ENCODE measurements at places on chromosomes 2 and 18. TPM values are rescaled to one million over a fixed set of nuclear protein-coding genes. Genes with fewer than 3 reads are reported as not detected.
A peak's percentile ranks its signal among the peaks of the same experiment; 100 is the strongest.

GRCh38 chr18:23765931-23766330 lies 76.7 kb downstream of the LAMA3 start:
- no peaks in the 10 kb centered on the region for H3K4me1 ChIP-seq
- no peak overlapping the region for H3K27ac ChIP-seq
- DNase-seq = no peak

CYS1 gene
- total RNA-seq = 0.15 TPM

TMEM17 gene
- 2.9 TPM for total RNA-seq

GALNT14 gene
- 12.7 TPM for total RNA-seq

- H3K4me1 ChIP-seq = peaks cover 9% of the 10 kb centered on the region
- no peak overlapping the region for H3K27ac ChIP-seq
- no peak for DNase-seq
- peaks cover 31% of the 10 kb centered on the region for H3K36me3 ChIP-seq
- no peak overlapping the region for H3K4me3 ChIP-seq
- H3K27me3 ChIP-seq = no peaks in the 10 kb centered on the region
Observed at GRCh38 chr18:12857215-12857905, 26.7 kb downstream of the PTPN2 start.

SCN7A gene
- not detected for total RNA-seq

DNA sequence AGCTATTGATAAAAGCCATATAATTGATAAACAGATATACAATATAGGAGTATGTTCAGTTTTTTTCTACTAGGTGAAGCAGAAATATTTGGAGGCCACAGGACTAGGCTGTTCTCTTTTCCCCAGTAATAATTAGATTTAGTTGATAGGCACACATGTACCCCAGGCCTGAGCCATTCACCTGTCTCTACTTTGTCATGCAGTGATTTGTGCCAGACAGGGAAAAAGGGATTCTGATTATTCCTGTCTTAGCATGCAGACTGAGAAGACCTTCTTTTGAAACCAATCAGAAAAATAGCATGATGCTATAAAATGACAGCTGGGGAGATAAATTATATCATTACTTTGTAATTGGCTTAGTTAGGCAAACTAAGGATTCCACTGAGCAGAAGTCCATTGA lies 94.3 kb downstream of the DOCK10 start:
- H3K36me3 ChIP-seq = no peaks in the 10 kb centered on the region
- peaks cover 10% of the 10 kb centered on the region for H3K4me1 ChIP-seq
- no peak for DNase-seq
- H3K4me3 ChIP-seq = no peak overlapping the region
- H3K27ac ChIP-seq = no peak overlapping the region

DNA sequence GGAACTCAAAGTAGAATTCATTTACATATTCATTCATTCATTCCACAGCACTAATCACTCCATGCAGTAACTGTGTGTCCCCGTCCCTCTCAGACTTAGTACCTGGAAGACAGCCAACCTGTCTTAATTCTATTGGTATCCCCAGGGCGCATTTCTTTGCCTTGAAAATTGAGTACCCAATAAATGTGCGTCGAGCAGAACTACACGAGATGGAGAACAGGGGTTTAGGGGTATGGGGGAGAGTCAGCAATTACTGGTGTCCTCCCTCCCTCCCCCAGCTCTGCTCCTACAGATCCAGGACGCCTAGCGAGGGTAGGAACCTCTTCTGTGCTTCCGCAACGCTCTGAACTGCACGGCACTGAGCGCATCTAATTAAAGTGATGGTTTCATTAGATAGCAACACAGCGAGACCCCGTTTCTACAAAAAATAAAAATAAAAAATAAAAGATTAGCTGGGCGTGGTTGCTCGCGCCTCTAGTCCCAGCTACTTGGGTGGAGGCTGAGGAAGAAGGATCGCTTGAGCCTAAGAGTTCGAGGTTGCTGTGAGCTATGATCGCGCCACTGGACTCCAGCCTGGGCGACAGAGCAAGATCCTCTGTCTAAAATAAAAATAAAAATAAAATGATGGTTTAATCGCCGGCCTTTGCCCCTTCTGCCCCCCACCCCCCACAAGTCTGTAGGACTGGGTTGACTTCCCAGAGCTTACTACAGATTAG lies 614 bp upstream of the FKBP1B start:
- H3K27me3 ChIP-seq = no peaks in the 10 kb centered on the region
- no peaks in the 10 kb centered on the region for H3K36me3 ChIP-seq
- no peak overlapping the region for H3K27ac ChIP-seq
- DNase-seq = no peak
- peaks cover 11% of the 10 kb centered on the region for H3K4me1 ChIP-seq

- no peaks in the 10 kb centered on the region for H3K27me3 ChIP-seq
- no peak overlapping the region for H3K27ac ChIP-seq
Observed at GRCh38 chr2:207770602-207771404, 1.1 kb upstream of the FZD5 start.

GRCh38 chr2:238441262-238442114 lies 14.8 kb downstream of the ASB1 start:
- peak overlapping the region; percentile 26 for H3K27ac ChIP-seq
- peaks cover 42% of the 10 kb centered on the region for H3K36me3 ChIP-seq
- no peak for DNase-seq
- H3K4me1 ChIP-seq = peaks cover 55% of the 10 kb centered on the region
- no peaks in the 10 kb centered on the region for H3K27me3 ChIP-seq

GRCh38 chr2:232888099-232888836 lies 18.2 kb downstream of the SNORC start:
- no peak for DNase-seq
- peaks cover 17% of the 10 kb centered on the region for H3K36me3 ChIP-seq
- H3K4me1 ChIP-seq = peaks cover 10% of the 10 kb centered on the region
- H3K27ac ChIP-seq = no peak overlapping the region

- H3K36me3 ChIP-seq = peaks cover 15% of the 10 kb centered on the region
- H3K27me3 ChIP-seq = no peaks in the 10 kb centered on the region
- DNase-seq = no peak
- no peak overlapping the region for H3K4me3 ChIP-seq
Observed at GRCh38 chr2:169997140-169997887, 170.1 kb downstream of the UBR3 start.

DNA sequence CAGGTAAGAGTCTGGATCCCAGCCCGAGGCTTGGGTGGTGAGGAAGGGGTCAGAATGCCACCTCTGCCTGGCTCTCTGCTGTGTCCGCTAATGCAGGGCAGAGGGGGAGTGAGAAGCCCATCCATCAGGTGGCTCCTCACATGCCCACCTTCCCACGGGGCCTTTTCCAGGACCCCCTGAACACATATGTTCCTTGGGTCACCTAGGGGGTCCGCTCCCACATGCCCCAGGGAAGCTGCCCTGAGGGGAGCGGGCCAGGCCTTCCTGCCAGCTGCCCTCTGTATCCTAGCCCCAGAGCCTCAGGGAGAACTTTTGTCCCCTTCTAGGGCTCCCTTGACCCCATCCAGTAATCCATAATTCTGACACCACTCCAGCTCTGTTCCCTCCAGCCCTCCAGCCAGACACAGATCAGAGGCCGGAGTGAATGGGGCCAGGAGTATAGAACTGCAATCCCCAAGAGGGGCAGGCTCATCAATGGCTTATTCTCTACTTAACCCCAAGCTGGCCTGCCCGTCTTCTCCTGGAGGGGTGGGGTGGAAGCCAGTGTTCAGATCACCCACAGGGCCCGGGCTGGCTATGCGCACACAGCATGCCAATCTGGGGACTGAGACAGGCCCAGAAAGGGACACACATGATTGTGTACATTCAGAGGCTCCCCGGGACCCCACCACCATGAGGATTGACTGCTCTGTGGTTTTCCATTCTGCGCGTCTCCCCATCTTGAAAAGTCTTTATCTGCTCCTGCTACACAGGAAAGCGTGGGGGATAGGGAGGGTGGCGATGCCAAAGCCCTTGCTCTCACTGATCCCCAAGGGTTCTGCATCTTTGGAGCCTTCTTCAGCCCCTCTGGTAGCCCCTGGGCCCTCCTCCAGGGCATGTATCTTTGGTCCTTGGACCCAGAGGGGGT lies 1.1 kb downstream of the EMILIN1 start:
- no peaks in the 10 kb centered on the region for H3K36me3 ChIP-seq
- no peak for DNase-seq
- peaks cover 5% of the 10 kb centered on the region for H3K4me1 ChIP-seq
- H3K27ac ChIP-seq = no peak overlapping the region
- no peaks in the 10 kb centered on the region for H3K27me3 ChIP-seq

- DNase-seq = peak; percentile 65
- H3K4me1 ChIP-seq = peaks cover 26% of the 10 kb centered on the region
- H3K27ac ChIP-seq = peak overlapping the region; percentile 97
Observed at GRCh38 chr18:62420151-62420512, 95.0 kb downstream of the TNFRSF11A start.

DNA sequence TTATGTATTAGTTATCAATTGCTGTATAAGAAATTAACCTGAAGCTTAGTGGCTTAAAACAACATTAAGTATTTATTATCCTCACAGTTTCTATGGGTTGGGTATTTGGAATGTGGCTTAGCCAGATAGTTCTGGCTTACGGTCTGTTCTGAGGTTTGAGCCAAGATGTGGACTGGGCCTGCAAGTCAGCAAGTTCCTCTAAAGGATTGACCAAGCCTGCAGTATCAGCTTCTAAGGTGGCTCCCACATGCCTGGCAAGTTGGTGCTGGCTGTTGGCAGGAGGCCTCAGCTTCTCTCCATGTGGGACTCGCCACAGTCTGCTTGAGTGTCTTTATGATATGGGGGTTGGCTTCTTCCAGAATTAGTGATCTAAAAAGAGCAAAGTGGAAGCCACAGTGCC lies 45.0 kb upstream of the TCF4 start:
- H3K4me1 ChIP-seq = no peaks in the 10 kb centered on the region
- H3K27ac ChIP-seq = no peak overlapping the region
- no peaks in the 10 kb centered on the region for H3K36me3 ChIP-seq
- H3K27me3 ChIP-seq = no peaks in the 10 kb centered on the region
- peak; percentile 3 for DNase-seq

- H3K4me3 ChIP-seq = no peak overlapping the region
- no peaks in the 10 kb centered on the region for H3K4me1 ChIP-seq
- H3K27me3 ChIP-seq = peaks cover 6% of the 10 kb centered on the region
- H3K36me3 ChIP-seq = no peaks in the 10 kb centered on the region
Observed at GRCh38 chr2:198546122-198546521, 741.7 kb downstream of the PLCL1 start.

ARPC2 gene
- total RNA-seq = 213 TPM

DNA sequence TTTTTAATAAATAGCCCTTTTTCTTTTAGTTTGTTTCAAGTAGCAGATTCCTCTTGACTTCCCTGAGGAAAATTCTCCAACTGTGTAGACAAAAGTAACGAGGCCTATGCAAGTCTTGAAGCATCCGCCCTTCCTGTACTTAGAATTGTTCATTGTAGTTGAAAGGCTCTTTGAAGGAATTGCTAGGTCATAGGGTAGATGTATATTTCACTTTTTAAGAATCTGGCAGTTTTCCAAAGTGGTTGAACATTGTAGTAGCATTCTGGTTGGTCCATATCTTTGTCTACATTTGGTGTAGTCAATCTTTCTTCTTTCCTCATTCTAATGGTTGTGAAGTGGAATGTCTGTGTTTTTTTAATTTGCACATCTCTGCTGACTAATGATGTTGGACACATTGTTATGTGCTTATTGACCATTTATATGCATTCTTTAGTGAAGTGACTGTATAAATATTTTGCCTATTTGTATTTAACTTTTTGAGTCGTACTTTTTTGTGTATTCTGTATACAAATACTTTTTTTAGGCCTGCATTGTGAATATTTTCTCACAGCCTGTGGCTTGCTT lies 5.6 kb upstream of the SERPINB11 start:
- no peaks in the 10 kb centered on the region for H3K27me3 ChIP-seq
- H3K4me1 ChIP-seq = no peaks in the 10 kb centered on the region
- peak; percentile 25 for DNase-seq
- H3K4me3 ChIP-seq = no peak overlapping the region
- H3K36me3 ChIP-seq = no peaks in the 10 kb centered on the region

NOSTRIN gene
- 0.69 TPM for total RNA-seq

GRCh38 chr2:108184419-108184818 lies 55.3 kb upstream of the SULT1C3 start:
- H3K36me3 ChIP-seq = no peaks in the 10 kb centered on the region
- H3K27ac ChIP-seq = no peak overlapping the region
- H3K4me1 ChIP-seq = peaks cover 7% of the 10 kb centered on the region
- H3K27me3 ChIP-seq = 0 out of 2 replicates have a peak, but pooled peaks cover 2% of the 10 kb centered on the region

DNA sequence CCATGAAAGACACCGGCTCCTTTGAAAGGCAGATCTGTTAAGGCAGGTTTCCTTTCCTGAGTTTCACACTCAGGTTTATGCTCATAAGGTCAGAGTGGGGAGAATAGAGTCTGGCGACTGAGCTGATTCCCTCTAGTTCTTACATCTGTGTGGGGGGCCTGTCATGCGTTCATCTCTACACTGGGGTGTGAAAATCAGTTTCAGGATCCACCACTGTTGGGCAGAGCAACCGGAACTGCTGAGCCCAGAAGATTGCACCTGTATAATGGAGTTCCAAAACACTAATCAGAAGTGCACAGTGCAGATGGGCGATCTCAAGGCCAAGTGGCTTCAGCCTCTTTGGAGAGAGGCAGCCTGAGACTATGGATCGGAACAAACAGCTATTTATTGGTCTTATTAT lies 181.3 kb upstream of the NRP2 start:
- no peak overlapping the region for H3K27ac ChIP-seq
- H3K4me1 ChIP-seq = no peaks in the 10 kb centered on the region
- no peaks in the 10 kb centered on the region for H3K27me3 ChIP-seq
- no peak overlapping the region for H3K4me3 ChIP-seq

GRCh38 chr2:147607379-147607778 lies 237.4 kb upstream of the ACVR2A start:
- no peaks in the 10 kb centered on the region for H3K36me3 ChIP-seq
- no peak for DNase-seq
- H3K27ac ChIP-seq = no peak overlapping the region
- H3K4me3 ChIP-seq = no peak overlapping the region
- no peaks in the 10 kb centered on the region for H3K4me1 ChIP-seq

GRCh38 chr2:148044322-148044721 lies 23.4 kb downstream of the MBD5 start:
- no peaks in the 10 kb centered on the region for H3K27me3 ChIP-seq
- no peaks in the 10 kb centered on the region for H3K36me3 ChIP-seq
- H3K4me3 ChIP-seq = no peak overlapping the region
- peak overlapping the region; percentile 63 for H3K27ac ChIP-seq
- H3K4me1 ChIP-seq = peaks cover 6% of the 10 kb centered on the region

ASIC4 gene
- not detected for total RNA-seq

KCNF1 gene
- 1.3 TPM for total RNA-seq

UGT1A10 gene
- total RNA-seq = not detected

GRCh38 chr2:77862120-77862519 lies 339.9 kb upstream of the LRRTM4 start:
- H3K4me1 ChIP-seq = no peaks in the 10 kb centered on the region
- DNase-seq = no peak
- H3K36me3 ChIP-seq = no peaks in the 10 kb centered on the region

- no peak overlapping the region for H3K4me3 ChIP-seq
- H3K4me1 ChIP-seq = no peaks in the 10 kb centered on the region
- H3K27me3 ChIP-seq = no peaks in the 10 kb centered on the region
- H3K27ac ChIP-seq = no peak overlapping the region
- DNase-seq = no peak
- no peaks in the 10 kb centered on the region for H3K36me3 ChIP-seq
Observed at GRCh38 chr2:202653890-202654289, 19.1 kb downstream of the FAM117B start.

- peaks cover 24% of the 10 kb centered on the region for H3K4me1 ChIP-seq
- no peak for DNase-seq
- peak overlapping the region; percentile 92 for H3K27ac ChIP-seq
Observed at GRCh38 chr2:48419884-48420511, 110.0 kb upstream of the STON1 start.

All from PC-3 (cell line).